ENCODE measurements at places on chromosomes 2 and 18.

DNA sequence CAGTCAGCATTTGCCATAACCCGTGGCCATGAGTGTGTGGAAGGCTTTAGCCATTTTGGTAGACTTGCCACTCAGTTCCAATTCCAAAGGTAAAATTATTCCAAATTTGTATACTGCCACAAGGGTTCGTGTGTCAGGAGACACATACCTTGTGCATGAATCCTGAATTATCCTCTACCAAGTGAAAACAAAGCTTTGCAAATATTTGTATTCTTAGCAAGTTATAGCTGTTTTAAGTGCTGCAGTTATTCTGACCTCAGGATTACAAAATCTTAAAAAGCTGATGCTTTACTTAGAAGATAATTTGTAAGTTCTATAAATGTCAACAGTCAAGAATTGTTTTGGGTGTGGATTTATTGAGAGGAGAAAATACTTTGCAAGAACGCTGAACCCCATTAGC, 100.6 kb downstream of the ANTXR1 start:
- DNase-seq = no peak

- DNase-seq = no peak
Measured at GRCh38 chr2:86519349-86519748, 43.9 kb downstream of the CHMP3 start.

- peak; percentile 44 for DNase-seq
Measured at GRCh38 chr2:96869822-96870625, at the start of gene SEMA4C. Gene SEMA4C, minus strand, starts transcription at chr2:96870080. Its CDS starts 2,194 bp downstream, at chr2:96867886.

GRCh38 chr2:50026236-50026635, 871.9 kb upstream of the FSHR start:
- no peak for DNase-seq

- DNase-seq = no peak
Measured at GRCh38 chr2:20673686-20674308, 6.9 kb downstream of the GDF7 start.

- no peak for DNase-seq
Measured at GRCh38 chr2:18889565-18890332, 300.4 kb upstream of the NT5C1B start.

- DNase-seq = no peak
Measured at GRCh38 chr2:43300781-43301583, 74.6 kb upstream of the ZFP36L2 start.

DNA sequence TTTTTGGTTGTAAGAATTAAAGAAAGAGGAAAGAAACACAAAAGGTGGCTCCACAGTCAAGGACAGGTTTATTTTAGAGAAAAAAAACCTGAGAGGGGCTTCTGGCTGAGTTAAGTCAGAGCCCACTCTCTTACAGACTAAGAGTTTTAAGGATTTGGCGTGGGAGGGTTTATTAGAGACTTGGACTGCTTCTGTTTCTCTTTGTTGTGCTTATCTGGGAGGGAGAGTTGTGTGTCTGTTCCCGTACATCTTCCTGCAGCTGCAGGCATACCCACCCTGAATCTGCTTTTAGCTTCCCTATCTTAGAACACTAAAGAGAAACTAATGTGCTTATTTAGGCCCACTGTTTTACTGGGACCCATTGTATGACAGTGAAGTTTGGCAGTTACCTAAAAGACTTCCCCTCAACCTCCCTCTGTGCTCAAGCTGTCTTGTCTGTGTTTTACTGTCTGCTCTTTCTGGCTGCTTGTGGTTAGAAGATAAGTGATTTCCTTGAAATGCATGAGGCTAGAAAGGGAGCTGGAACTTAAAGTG, 2.7 kb downstream of the RSAD2 start:
- no peak for DNase-seq

DNA sequence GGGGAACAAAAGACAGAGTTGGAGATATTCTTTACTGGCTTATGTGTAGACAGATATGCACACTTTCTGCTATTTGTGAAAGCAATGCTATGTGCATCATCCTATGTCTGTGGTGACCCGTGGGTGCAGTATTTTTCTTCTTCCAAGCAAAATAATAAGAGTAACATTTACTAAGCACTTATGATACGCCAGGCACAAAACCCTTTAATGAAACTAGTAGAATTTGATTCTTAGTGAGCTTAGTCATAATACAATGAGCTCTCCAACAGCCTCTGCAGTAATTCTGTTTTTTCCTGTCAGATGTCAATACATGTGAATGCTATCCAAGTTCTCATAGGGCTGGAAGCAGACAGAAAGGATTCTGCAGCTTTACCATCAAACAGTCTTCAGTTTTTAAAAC, 130.6 kb downstream of the RAD51AP2 start:
- DNase-seq = no peak

DNA sequence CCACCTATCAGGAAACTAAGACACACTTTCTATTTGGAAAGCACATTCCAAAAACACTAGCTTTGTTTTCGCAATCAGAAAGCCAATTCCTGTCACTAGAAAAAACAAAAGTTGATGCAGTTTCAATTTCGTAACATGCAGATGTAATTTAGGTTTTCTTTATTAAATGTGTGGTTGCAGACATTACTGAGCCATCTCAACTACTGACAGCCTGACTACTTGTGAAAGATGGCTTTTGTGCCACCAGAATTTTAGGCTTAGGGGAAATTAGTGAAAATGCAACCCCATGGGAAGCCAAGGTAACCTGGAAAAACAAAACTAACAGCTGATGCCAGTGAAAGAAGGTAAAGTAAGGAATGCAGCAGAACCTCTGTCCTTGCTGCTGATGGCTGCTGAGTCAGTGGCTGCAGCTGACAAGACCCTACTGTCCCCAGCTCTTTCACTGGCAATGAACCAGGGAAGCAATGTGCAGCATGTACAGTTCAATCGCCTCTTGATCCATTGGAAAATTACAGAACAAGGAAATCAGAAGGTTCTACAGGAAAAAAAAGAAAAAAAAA, 34.9 kb downstream of the FEZ2 start:
- DNase-seq = no peak
